ENCODE measurements at places on chromosomes 6 and 20. TPM values are rescaled to one million over a fixed set of nuclear protein-coding genes. Genes with fewer than 3 reads are reported as not detected.

Gene SPATS1
- 0.88 TPM for total RNA-seq

Gene PRND
- 9.0 TPM for total RNA-seq

Gene BIRC7
- 1.6 TPM for total RNA-seq

Gene THBS2
- 94.3 TPM for total RNA-seq

Gene TSPO2
- 0.66 TPM for total RNA-seq

DNA sequence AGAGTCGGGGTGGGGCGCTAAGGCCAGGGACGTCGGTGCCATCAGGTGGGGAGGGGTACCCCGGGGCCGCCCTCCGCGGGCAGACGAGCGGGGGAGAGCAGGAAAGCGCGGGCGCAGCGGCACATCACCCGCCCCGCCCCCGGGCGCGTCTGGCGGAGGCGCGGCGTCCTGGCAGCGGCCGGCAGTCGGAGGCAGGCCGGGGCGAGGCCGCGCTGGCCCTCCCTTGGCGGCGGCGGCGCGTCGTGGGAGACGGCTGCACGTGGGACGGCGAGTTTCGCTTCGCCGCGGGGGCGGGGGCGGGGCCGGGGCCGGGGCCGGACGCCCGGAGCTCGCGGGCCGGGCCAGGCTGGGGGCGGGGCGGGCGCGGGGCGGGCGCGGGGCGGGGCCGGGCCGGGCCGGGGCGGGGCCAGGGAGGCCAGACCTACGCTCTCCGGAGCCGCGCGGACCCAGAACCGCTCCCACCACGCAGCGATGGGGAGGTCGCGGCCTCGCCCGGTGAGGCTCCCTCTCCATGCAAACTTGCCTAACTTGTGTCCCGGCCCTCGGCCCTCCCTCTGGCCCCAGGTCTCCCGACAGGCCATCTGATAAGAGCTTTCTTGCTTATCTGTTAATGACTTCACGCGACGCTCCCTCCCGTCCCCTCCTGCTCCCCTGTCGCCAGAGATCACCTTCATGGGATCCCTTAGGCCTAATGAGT lies 12.5 kb downstream of the ITPR3 start:
- H3K36me3 ChIP-seq = no peaks in the 10 kb centered on the region
- no peak for DNase-seq
- H3K27me3 ChIP-seq = peaks cover 24% of the 10 kb centered on the region
- H3K4me3 ChIP-seq = peak overlapping the region; percentile 49

- H3K36me3 ChIP-seq = no peaks in the 10 kb centered on the region
- H3K4me3 ChIP-seq = no peak overlapping the region
- DNase-seq = no peak
- H3K27ac ChIP-seq = no peak overlapping the region
- H3K4me1 ChIP-seq = no peaks in the 10 kb centered on the region
- H3K27me3 ChIP-seq = no peaks in the 10 kb centered on the region
These were observed 19.6 kb upstream of the LTV1 start for GRCh38 chr6:143823548-143823947.

GRCh38 chr6:106132153-106132698 lies 46.1 kb downstream of the PRDM1 start:
- DNase-seq = no peak
- no peak overlapping the region for H3K4me3 ChIP-seq
- no peaks in the 10 kb centered on the region for H3K36me3 ChIP-seq
- H3K27me3 ChIP-seq = no peaks in the 10 kb centered on the region
- no peaks in the 10 kb centered on the region for H3K4me1 ChIP-seq
- H3K27ac ChIP-seq = no peak overlapping the region

- no peaks in the 10 kb centered on the region for H3K27me3 ChIP-seq
- no peak for DNase-seq
- no peak overlapping the region for H3K27ac ChIP-seq
These were observed 86.4 kb downstream of the ADGRG6 start for GRCh38 chr6:142387997-142388815.

DNA sequence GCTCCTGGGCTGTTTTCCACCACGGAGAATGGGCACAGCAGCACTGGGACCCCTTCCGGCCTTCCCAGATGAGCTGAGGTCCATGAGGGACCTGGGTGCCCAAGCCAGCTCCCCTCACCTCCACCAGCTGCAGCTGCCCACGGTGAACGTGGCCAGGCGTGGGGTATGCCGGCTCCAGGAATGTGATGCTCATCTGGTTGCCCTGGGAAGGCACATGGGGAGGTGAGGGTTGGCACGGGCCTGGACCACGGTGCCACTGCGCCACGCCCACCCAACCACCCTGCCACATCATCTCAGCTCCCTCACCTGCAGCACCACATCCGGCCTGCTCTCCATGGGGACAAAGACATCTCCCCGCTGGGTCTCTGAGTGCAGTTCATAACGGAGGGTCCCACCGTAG lies 23.8 kb downstream of the ADRM1 start:
- no peak overlapping the region for H3K4me3 ChIP-seq
- H3K36me3 ChIP-seq = peaks cover 98% of the 10 kb centered on the region
- H3K27me3 ChIP-seq = no peaks in the 10 kb centered on the region
- no peak overlapping the region for H3K27ac ChIP-seq
- no peak for DNase-seq

DNA sequence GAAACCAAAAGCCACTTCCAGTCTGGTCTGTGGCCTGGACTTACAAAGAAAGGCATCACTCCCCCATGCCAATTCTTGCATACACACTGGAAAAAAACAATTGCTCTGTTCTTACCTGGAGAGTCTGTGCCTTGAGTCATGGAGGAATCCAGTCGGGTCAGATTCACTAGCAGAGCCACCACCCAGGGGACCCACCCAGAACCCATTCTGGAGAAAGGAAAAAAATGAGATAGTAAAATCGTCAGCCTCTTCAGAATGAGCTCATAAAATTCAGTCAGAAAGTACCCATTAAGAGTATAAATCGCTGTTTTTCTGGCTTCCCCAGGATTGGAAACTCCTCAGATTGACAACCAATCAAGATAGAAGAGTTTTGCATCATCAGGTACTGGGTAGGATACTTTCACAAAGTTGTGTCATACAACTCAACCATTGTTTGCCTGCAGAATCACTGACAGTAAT lies at the start of gene HLA-DOB:
TSS of gene HLA-DOB (minus strand) at position 257 of the 459 bp plus-strand sequence. CDS start at position 206, 51 bp downstream.
- no peak within 1 kb of the TSS for H3K4me3 ChIP-seq
- no peak within 1 kb of the TSS for H3K27ac ChIP-seq
- H3K4me1 ChIP-seq = no peaks in the 10 kb centered on the region

DNA sequence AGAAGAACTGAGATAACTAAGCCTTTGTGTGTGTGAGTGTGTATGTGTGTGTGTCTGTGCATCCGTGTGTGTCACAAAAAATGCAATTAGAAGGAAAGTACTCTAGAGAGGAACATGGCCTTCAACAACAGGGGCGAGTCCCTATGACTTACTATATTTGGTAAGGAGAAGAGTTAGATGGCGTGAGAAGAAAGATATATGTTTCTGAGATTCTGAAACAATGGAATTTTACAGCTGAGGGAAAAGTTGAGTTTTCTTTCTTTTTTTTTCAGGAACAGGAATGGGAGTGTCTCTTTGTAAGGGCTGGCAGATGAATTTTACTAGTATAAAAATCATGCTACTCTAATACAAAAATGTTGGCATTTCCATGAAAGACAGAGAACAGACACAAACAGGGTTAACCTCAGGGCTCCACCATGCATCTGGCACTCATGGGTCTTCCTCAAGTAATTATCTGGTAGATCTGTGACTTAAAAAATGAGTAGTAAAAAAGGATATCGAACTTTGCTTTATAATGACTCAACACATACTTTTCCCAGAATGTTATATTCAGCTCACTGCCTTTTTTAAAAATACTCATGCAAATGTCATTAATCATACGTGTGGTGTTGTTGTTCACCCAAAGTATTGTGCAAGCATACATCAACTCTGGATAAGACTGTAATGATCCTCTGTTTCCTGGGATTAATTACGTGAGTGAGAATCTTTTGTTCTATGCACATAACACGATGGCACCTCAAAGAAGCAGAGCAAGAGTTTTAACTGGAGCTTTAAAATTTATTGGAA lies 12.8 kb upstream of the SASH1 start:
- H3K36me3 ChIP-seq = no peaks in the 10 kb centered on the region
- no peaks in the 10 kb centered on the region for H3K4me1 ChIP-seq
- H3K4me3 ChIP-seq = no peak overlapping the region
- DNase-seq = no peak

DNA sequence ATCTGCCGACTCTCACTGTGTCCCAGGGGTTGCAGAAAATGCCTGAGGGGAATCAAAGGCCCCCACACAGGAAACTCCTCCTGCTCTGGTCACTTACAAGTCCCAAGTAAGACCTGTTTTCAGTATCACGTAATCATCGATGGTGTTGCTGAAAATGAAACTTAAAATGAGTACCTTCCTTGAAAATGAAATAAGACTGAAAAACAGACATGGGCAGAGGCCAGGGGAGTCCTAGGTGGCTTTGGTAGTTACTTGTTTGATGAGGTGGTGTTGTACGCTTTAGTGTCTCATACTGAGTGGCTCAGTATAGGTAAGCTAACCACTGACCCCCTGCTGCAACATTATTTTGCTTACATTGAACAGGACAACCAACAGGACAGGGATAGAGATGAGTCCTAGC lies 43.0 kb upstream of the SYNCRIP start:
- no peak overlapping the region for H3K27ac ChIP-seq
- H3K4me3 ChIP-seq = no peak overlapping the region
- H3K27me3 ChIP-seq = no peaks in the 10 kb centered on the region
- no peak for DNase-seq

- DNase-seq = no peak
- no peaks in the 10 kb centered on the region for H3K4me1 ChIP-seq
- H3K27ac ChIP-seq = no peak overlapping the region
- no peaks in the 10 kb centered on the region for H3K27me3 ChIP-seq
These were observed 533.6 kb downstream of the PTPRT start for GRCh38 chr20:42656130-42656529.

- H3K4me3 ChIP-seq = no peak overlapping the region
- H3K27ac ChIP-seq = no peak overlapping the region
These were observed 61.5 kb downstream of the SHLD1 start for GRCh38 chr20:5811746-5812145.

GRCh38 chr6:36577301-36577700 lies 16.9 kb upstream of the SRSF3 start:
- H3K27ac ChIP-seq = no peak overlapping the region
- H3K4me3 ChIP-seq = no peak overlapping the region
- H3K4me1 ChIP-seq = no peaks in the 10 kb centered on the region
- H3K36me3 ChIP-seq = no peaks in the 10 kb centered on the region
- H3K27me3 ChIP-seq = no peaks in the 10 kb centered on the region

DNA sequence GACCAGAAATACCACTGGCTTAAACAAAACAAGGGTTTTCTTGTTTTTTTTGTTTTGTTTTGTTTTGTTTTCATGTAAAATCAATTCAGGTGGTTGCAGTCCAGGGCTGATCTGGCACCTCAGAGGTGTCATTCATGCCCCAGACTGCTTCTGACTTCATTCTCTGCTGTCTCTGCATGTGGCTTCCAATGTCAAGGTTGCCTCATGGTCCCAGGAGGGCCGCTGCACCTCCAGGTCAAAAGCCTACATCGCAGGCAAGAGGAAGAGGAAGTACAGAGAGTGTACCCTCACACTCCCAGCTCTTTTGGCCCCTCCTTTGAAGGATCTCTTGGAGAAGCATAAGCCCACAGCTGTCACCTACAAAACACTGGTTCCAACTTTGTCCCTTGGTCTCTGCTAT lies 1.4 kb upstream of the BTN3A1 start:
- no peaks in the 10 kb centered on the region for H3K27me3 ChIP-seq
- H3K36me3 ChIP-seq = no peaks in the 10 kb centered on the region
- no peaks in the 10 kb centered on the region for H3K4me1 ChIP-seq
- no peak for DNase-seq
- no peak overlapping the region for H3K4me3 ChIP-seq
- H3K27ac ChIP-seq = no peak overlapping the region

GRCh38 chr20:41715526-41715925 lies 97.3 kb upstream of the CHD6 start:
- H3K4me1 ChIP-seq = no peaks in the 10 kb centered on the region
- H3K27me3 ChIP-seq = no peaks in the 10 kb centered on the region
- no peaks in the 10 kb centered on the region for H3K36me3 ChIP-seq
- H3K27ac ChIP-seq = no peak overlapping the region
- H3K4me3 ChIP-seq = no peak overlapping the region

GRCh38 chr20:52948491-52948890 lies 23.7 kb upstream of the TSHZ2 start:
- no peak overlapping the region for H3K27ac ChIP-seq
- no peaks in the 10 kb centered on the region for H3K4me1 ChIP-seq
- no peaks in the 10 kb centered on the region for H3K36me3 ChIP-seq
- no peak for DNase-seq
- H3K27me3 ChIP-seq = no peaks in the 10 kb centered on the region

DNA sequence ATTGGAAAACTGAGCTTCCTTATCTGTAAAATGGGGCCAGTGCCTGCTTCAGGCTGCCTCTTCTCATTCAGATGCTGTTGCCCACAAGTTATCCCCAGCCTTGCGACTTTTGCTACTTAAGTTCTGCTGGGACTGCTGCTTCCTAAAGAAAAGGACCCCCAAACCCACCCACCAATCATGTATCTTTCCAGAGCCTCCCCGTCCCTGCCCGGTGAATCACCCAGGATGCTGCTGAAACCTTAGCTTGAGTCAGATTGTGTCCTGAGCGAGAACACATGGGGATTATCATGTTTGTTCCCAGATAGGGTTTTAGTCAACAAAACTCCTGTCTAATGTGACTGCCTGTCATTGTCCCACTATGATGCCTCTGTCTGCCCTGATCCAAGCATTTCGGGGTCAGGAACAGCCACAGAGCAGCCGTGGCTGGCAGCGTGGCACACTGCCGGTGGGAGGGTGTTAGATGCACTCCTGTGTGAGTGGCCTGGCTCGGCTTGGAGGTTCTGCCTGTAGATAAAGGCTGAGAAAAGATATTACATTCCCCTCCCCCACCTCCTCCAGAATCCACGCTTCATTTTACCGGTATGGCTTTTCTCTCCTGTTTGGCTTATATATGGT lies 79.9 kb downstream of the TOX2 start:
- no peak for DNase-seq
- no peaks in the 10 kb centered on the region for H3K36me3 ChIP-seq
- H3K4me1 ChIP-seq = no peaks in the 10 kb centered on the region
- no peak overlapping the region for H3K27ac ChIP-seq
- H3K4me3 ChIP-seq = no peak overlapping the region

GRCh38 chr6:146169872-146170271 lies 141.0 kb downstream of the GRM1 start:
- DNase-seq = no peak
- H3K27me3 ChIP-seq = no peaks in the 10 kb centered on the region
- no peak overlapping the region for H3K4me3 ChIP-seq
- H3K4me1 ChIP-seq = no peaks in the 10 kb centered on the region

DNA sequence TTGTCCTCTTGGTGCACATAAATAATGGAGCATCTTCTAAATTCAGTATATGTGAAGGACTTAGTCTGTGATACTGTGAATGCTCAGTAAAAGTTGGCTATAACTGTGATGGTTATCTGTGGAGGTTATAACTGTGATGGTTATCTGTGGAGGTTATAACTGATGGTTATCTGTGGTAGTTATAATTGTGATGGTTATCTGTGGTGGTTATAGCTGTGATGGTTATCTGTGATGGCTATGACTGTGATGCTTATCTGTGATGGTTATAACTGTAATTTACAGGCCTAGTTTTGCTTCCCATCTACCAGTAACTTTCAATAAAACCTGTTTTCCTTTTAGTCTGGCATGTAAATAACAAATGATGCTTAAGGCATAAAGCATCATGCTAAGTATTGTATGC lies 16.5 kb downstream of the PTK7 start:
- H3K27me3 ChIP-seq = no peaks in the 10 kb centered on the region
- H3K4me1 ChIP-seq = peaks cover 44% of the 10 kb centered on the region
- no peak for DNase-seq
- H3K36me3 ChIP-seq = no peaks in the 10 kb centered on the region
- H3K4me3 ChIP-seq = no peak overlapping the region

GRCh38 chr20:54062812-54063280 lies 7.5 kb downstream of the BCAS1 start:
- peak; percentile 76 for DNase-seq
- no peak overlapping the region for H3K4me3 ChIP-seq
- peaks cover 7% of the 10 kb centered on the region for H3K4me1 ChIP-seq
- no peaks in the 10 kb centered on the region for H3K36me3 ChIP-seq

All from spinal cord (tissue), 10 donors.